Muscle of back (tissue), 13 donors: ENCODE measurements at places on chromosomes 16 and 17.

GRCh38 chr16:24626256-24626655 lies 86.9 kb downstream of the RBBP6 start:
- no peak for DNase-seq

GRCh38 chr16:50505714-50506542 lies 42.3 kb upstream of the NKD1 start:
- no peak for DNase-seq

- DNase-seq = no peak
Measured at GRCh38 chr16:1583180-1583579, 28.7 kb downstream of the IFT140 start.

GRCh38 chr17:72441909-72442308 lies 321.1 kb downstream of the SOX9 start:
- DNase-seq = no peak

DNA sequence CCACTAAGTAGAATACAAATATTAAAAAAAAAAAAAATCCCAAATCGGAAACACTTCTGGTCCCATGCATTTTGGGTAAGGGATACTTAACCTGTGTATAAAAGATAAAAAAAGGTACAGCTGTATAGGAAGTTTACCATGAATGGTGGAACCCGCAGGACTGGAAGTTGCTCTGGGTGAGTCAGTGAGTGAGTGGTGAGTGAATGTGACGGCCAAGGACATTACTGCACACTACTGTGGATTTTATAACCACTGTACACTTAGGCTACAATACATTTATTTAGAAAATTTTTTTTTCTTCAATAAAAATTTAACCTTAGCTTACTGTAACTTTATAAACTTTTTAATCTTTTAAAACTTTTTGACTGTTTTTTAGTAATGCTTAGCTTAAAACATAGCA lies 71.3 kb upstream of the BCAR1 start:
- no peak for DNase-seq

- no peak for DNase-seq
Measured at GRCh38 chr16:69348222-69348621, 3.4 kb downstream of the TMED6 start.

DNA sequence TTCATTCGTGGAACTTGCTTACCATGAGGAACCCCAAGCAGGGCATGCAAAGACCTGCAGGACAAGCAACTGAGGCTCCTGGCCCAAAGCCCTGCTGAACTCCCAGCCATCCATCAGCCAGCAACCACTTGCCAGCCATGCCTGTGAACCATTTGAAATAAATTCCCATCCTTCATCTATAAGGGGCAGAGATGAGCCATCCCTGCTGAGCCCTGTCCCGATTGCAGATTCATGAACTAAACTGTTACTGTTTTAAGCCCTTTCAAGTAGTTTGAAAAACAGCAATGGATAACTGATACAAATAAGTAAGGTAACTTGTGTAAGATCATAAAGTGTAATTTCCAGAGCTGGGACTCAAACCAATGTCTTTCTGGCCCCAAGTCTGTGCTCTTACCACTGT lies 114.4 kb upstream of the WSCD1 start:
- no peak for DNase-seq

DNA sequence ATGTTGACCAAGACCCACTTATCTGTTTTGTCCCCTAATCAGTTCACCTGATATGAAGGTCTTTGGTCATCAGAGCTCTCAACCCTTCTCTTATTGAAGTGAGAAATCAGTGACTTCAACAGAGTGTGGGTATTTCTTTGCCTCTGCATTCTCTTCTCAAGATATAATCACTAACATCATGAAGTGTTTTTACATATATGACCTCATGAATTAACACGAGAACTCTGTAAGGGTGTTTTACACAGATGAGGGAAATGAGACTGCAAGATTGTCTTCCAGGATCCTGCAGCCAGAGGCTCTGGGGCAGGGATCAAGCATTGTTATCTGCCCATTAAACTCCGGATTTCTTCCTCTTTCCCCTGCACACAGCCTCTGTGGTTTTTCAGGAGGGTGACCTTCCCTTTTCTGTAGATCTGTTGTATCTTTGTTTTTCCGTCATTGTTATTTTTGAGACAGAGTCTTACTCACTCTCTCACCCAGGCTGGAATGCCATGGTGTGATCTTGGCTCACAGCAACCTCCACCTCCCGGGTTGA lies 22.7 kb downstream of the LCMT1 start:
- DNase-seq = no peak

GRCh38 chr17:31672161-31672819 lies 186.8 kb downstream of the COPRS start:
- DNase-seq = no peak

DNA sequence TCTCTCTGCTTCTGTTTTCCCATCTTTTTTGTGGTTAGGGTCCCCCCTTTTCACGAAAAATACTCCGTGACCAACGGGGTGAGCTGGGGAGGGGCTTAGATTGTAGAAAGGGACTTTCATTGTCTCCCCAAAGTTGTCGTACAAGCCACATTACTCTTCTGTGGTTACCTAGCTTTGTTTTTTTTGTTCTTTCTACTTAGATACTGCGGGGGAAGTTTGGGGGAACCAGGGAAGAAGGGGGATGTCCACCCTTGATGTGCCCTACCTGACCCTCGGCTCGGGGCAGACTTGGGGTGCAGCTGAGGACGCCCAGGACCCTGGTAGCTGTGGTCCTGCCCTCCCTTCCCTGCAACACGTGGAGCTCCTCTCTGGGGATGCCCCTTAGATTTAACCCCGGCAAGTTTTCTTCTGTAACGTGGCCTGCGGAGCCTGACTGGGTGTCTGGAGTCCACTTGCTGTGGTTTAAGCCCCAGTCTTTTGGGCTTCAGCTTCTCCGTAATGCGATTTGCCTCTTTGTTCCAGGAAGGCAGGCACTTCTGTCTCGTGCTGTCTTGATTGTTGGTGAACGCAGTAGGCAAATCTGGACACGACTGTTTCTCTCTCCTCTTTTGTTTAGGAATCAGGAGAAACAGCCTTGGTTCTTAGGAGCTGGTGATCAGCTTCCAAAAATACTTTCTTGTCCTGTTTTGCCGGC lies 892 bp downstream of the ABCC1 start:
- DNase-seq = peak; percentile 58

GRCh38 chr16:14196539-14196938 lies 125.4 kb downstream of the MRTFB start:
- DNase-seq = no peak

DNA sequence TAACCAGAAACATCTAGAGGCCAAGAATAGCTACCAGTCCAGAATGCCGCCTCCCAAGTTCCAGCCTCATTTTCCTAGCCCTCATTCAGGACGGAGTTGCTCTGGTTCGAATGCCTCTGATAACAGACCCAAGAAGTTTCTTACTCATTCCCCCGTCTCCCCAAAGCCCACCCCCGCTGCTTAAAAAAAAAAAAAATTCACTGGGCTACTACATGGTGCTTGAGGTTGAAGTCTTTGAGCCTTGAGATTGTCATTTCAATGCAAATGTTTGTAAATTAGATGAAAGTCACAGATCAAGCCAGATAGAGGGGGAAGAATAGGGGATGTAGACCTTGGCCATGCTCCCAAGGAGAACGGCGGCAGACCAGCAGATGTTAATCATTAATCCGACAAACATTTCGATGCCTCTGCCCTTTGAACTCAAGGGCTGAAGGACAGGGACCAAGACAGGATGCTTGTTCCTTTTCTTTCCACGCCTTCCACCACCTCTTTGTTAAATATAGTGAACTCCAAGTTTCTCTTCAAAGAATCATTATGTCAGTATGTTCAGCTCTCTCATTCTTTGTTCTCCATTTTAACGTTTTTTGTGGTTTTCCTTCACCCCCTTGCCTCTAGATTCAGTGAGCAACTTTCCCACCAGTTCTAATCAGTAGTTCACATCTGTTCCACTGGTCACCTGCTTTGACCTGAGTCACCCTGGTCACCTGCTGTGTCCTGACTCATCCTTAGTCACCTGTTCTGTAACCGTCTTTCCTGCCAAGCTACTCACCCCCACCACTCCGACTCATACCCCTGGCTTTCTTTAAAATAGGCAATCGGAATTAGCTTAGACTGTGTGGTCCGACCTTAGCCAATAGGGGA lies 190.3 kb downstream of the CPPED1 start:
- no peak for DNase-seq

- DNase-seq = peak; percentile 95
Measured at GRCh38 chr17:29615492-29616299, 7.0 kb downstream of the CORO6 start.

DNA sequence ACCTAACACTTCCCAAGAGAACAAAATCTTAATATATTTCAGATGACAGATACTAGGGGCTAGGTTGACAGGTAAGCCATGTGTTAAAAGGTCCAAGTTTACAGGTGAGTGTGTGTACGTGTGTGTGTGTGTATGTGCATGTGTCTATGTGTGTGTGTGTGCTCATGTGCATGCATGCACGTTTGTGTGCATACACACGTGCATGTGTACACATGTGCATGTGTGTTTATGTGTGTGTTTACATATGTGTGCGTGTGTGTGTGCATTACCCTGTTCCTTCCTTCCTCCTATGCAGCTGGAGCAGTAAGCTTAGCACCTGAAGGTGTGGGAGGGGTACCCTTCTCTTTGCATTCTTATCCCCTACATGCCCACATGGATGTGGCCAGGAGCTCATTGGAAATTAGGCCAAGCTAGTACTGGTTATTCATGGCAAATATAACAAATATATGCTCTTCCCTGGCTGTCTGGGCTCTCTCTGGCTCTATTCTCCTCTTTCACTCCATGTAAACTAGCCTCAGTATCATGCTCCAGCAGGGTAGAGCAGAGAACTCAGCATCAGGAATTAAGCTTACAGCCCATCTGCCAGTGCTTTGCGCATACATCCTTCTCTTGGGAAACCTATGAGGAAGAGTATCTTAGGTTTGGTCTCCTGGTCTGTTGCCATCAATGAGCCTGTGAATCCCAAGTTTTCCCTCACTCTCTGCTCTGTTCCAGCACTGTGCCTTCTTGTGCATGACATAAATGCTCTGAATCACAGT lies 258.0 kb upstream of the MYOCD start:
- no peak for DNase-seq

DNA sequence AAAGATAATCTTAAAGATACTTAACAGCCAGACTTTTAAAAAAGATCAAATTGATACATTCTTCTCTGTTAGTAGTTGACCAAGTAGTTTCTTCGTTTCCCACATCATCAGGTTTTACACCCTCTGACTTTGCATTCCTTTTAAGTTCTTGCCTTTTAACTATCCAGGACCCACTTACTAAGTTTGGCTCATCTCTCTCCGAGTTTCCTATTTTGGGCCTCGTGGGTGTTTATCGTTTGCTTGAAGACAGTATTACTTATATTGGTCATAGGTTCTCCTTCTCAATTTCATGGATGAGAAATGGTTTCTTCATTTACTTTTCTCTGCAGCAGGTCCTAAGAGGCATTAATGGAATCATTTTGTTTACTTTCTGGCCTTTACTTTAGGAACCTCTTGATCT lies 43.2 kb downstream of the RPA1 start:
- DNase-seq = no peak

DNA sequence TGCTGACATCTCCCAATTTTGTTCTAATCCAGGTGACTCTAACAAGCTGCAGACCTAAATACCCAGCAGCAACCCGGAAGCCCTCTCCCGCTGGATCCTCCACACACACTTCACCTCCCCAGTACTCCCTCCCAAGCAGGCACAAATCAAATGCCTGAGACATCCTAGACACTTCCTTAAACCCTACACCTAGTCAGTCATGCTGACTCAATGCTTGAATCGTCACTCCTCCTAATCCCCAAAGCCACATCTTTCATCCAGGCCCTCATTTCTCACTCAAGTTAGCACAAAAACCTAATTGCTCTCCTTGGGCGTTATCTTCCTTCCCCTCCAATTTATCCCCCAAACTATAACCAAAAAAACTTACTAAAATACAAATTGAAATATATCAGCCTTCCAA lies 32.7 kb downstream of the CMC2 start:
- no peak for DNase-seq

DNA sequence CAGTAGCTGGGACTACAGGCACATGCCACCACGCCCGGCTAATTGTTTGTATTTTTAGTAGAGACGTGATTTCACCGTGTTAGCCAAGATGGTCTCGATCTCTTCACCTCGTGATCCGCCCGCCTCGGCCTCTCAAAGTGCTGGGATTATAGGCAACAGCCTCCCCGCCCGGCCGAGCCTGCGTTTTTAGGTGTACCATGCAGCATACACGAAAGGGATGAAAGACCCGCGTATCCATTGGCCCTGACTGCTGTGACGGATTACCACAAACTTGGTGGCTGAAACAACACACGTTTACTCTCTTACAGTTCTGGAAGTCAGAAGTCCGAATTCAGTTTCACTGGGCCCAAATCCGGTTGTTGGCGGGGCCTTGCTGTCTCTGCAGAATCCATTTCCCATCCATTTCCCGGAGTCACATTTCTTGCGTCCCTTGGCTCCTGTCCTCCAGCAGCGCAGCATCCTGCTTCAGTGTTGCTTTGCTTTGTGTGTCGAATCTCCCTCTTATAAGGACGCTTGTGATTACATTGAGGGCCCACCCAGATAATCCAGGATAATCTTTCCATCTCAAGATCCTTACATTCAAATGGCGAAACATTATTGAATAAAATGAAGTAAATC lies 8.3 kb upstream of the GUCY2D start:
- no peak for DNase-seq

DNA sequence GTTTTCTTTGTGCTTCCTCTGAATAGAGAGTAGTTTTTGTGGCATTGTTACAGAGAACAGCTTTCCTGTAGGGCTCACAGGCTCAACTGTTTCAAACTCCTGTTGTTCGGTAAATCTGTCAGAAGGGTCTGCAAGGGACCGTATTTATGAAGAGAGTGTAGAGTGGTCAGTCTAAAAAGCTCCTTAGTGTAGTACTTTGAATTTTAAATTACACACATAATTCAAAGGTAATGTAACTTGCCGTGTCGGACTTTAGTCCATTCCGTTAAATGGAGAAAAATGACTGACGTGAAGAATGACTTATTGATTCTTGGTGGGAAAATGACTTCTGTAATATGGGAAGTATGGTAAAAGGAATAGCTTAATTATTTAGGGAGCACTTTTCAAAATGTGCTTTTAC lies 190.9 kb downstream of the WWOX start:
- no peak for DNase-seq

- DNase-seq = no peak
Measured at GRCh38 chr17:8957721-8958120, 7.8 kb downstream of the PIK3R5 start.

GRCh38 chr16:80804526-80805383 lies at the start of gene CDYL2:
CDYL2 (minus strand) TSS chr16:80804598; CDS start chr16:80804173, 425 bp downstream.
- DNase-seq = peak; percentile 18

GRCh38 chr16:68230176-68230571 lies 5.8 kb downstream of the ESRP2 start:
- DNase-seq = no peak

DNA sequence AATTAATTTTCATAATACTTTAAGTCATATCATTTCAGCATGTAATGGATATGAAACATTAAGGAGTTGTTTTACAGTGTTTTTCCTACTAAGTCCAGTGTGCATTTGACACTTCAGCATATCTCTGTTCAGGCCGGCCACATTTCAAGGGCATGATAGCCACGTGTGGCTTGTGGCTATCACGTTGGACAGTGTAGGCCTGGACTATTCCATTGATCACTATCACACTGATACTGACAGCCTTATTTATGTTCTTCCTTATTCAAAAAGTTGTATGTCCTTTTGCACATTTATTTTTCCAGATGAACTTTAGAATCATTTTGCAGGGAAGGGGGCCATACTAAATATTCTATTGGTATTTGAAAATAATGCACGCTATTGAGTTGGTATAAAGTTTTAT lies 39.0 kb downstream of the AKAP1 start:
- DNase-seq = no peak
